ENCODE measurements at places on chromosomes 7 and 10.
A peak's percentile ranks its signal among the peaks of the same experiment; 100 is the strongest.

- peak; percentile 25 for DNase-seq
These were observed 108.0 kb downstream of the SDK1 start for GRCh38 chr7:3408814-3409595.

DNA sequence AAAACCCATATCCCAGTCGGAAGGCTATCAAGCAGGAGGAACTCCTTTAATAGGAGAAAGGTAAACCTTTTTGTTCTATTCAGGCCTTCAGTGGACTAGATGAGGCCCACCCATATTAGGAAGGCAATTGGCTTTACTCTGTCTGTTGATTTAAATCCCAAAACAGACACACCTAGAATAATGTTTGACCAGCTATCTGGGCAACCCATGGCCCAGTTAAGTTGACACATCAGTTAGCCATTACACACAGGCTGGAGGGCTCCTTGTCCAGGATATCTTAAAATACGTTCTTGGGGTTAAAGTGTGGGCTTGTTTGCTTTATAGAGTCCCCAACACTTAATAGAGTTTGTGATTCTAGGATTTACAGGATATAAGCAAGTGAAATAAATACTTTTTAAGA is 339.0 kb upstream of the PRKCQ start:
- no peak for DNase-seq

GRCh38 chr7:156237614-156238013 is 403.0 kb upstream of the RNF32 start:
- DNase-seq = no peak

DNA sequence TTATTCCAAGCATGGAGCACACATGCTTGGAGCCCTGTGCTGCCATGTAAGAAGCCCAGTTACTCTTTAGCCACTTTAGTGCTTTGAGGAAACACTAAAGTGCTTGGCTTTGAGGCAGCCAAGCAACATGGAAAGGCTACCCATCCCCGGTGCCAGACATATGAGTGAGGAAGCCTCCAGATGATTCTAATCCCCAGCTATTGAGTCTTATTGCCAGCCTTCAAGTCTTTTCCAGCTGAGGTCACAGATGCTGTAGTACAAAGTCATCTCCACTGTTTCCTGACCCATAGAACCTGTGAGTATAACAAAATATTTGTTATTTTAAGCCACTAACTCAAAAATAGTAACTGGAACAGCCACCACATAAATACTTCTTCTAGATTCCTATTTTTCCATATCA is 91.4 kb upstream of the CYP26C1 start:
- no peak for DNase-seq

- no peak for DNase-seq
These were observed 75.5 kb upstream of the CAPZA2 start for GRCh38 chr7:116786791-116787443.

- no peak for DNase-seq
These were observed 13.1 kb upstream of the AUTS2 start for GRCh38 chr7:69585169-69585568.

- no peak for DNase-seq
These were observed 24.1 kb upstream of the C10orf71 start for GRCh38 chr10:49274886-49275285.

GRCh38 chr7:133572843-133573242 is 320.0 kb downstream of the EXOC4 start:
- DNase-seq = no peak

DNA sequence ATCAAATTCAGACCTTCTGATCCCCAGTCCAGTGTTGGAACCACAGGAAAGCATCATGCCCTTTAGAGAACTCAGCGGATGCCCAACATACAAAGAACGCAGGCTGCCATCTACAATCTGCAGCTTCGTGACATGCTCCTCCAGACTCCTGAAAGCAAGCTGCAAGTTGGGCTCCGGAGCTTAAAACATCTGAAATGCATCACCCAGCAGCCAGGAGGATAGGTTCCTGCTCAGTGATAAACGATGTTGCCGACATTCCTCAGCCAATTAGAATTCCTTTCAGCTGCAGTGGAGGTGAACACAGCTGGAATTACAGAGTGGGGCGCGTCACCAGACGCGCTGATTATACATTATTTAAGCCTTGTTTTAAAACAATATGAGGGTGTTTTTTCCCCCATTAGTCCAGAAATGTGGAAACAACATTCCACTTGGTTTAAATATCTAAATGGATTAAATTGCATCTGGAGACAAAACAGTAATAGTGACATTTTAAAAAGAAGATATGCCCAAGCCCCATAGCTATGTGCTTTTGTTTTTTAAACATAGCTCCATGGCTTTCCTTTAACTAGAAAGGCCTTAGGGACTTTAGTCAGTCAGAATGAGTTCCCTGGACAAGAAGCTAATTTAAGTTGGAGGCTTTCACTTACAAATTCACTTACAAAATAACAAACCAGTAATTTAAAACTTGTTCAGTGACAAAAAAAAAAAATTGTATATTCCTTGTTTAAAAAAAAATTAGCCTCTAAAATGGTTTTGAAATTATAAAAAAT is 6.3 kb downstream of the SMURF1 start:
- DNase-seq = no peak

GRCh38 chr10:14554491-14555205 is 220.0 kb downstream of the FAM107B start:
- DNase-seq = no peak

- no peak for DNase-seq
These were observed 125.6 kb upstream of the TNRC18 start for GRCh38 chr7:5549096-5549763.

DNA sequence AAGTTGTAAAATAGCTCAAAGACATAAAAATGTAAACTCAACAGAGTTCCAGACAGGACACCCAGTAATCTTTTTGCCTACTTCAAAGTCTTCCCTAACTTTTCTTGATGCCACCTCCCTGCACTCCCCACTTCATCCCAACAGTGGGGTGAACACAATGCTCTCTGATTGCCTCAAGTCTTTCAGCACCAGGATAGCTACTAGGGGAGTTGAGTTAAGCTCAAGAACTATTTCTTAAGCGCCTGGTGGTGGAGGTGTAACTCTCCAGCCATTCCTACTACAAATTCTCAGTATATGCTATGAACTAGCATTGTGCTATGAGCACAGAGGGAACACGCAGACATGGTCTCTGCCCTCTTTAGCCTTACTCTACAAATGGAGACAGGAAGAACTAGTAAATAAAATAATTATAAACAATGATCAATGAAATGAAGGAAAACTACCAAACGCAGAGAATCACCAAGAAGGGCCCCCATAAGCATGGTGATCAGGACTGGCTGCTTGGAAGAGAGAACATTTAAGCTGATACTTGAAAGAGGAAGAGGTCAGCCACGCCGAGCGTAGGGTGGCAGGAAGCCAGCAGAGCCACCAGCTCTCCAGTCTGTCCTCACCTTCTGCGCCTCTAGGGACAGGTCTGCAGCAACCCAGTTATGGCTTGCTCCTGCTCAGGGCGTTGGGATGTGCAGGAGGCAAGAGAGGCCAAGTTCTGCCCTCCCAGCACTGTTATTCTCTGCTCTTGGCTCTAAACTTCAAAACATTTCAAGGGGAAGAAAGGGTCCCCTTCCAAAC is 16.7 kb upstream of the FRA10AC1 start:
- DNase-seq = no peak

DNA sequence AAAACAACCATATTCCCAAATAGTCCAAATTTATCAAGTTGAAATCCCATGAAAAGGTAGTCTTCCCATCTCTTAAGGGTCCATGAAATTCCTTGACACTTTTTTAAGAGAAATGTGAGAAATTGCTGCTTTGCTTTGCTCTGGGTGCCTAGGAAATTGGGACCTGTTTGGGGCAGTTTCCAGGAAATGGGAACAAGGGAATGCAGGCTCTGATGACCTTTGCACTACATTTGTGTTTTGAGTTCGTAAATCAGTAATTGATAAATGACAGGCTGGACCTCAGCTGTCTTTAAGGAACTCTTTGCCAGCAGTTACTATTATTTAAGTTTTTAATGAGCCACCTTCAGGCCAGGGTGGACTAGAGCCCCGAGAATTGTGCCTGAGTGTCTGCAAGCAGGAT is 203.5 kb downstream of the LRMDA start:
- DNase-seq = no peak

DNA sequence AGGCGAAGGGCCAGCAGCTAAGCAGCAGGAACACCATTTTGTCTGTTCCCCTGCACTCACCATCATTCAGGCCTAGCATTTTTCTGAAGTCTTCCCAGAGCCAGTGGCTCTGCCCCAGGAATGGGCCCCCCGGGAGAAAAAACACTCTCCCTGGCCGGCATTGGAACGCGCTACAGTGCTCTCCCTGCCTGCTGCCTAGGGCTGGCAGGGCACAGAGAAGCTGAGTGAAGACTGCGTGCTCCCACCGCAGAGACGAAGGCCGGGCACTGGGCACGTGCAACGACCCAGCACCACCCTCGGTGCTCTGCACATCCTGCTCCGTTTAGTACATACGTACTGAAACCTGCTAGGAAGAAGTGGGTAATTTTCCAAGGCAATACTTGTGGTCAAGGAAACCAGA is 34.4 kb downstream of the HSPA12A start:
- DNase-seq = no peak

- no peak for DNase-seq
These were observed 405.0 kb upstream of the GALNT17 start for GRCh38 chr7:70726951-70727378.

- DNase-seq = no peak
These were observed 38.1 kb downstream of the COL13A1 start for GRCh38 chr10:69839696-69840345.

DNA sequence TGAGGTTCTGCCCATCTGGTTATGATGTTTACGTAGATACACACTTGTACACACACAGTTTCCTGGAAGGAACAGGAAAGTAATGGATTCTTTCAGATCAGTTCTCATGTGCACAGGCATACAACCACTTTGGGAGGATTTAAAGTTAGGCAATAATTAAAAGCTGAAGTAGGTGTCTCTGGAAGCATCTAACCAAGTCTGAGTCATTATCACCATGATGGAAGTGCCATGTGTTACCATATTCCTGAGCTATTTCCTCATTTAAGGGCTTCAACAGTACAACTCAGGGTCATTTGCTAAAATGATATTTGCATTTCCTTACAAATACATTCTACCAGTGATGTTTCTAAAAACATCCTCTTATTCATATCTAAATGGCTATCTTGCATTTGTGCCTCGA is 41.4 kb upstream of the BET1 start:
- no peak for DNase-seq

GRCh38 chr10:28343252-28343651 is 40.4 kb upstream of the MPP7 start:
- no peak for DNase-seq

DNA sequence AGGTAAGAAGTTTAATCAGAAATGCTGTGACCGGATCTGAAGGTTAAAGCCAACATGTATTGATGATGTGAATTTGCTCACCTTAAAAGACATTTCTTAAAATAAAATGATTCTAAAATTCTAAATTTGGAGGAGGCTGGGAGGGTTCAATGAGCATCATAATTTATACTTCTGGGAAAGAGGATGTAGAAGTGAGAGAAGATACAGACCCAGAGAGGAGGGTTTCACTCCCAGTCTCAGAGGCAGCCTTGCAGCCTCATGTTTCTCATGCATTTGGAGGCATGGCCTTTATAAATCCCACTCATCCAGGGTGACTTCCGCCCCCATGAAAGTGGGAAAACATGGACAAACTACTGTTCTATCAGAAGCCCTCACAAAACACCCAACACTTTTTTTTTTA is 305.6 kb upstream of the PITRM1 start:
- no peak for DNase-seq

- DNase-seq = no peak
These were observed 70.8 kb downstream of the HIP1 start for GRCh38 chr7:75667938-75668337.

- no peak for DNase-seq
These were observed 77.5 kb downstream of the SDK1 start for GRCh38 chr7:3378390-3379150.

DNA sequence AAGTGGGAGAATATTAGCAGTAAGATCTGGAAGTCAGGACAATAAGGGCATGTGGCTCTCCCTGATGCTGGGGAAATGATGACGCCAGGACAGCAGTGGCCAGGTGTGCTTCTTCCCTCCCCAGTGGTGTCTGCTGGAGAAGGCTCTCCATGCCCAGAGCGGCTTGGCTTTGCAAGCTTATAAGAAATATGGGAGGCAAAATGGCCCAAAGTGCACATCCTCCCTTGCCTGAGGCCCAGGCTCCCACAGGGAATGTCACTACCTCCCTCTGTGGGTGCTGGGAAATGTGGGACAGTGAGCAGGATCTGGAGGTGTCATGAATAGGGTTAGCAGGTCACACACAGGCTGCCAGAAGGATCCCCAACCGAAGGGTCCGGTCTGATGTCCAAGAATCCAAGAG is 17.1 kb upstream of the ZNF488 start:
- no peak for DNase-seq

- no peak for DNase-seq
These were observed at the start of gene CSGALNACT2 for GRCh38 chr10:43138021-43138756. TSS of gene CSGALNACT2 (plus strand) at chr10:43138445. CDS start at chr10:43155150, 16,705 bp downstream.

- DNase-seq = no peak
These were observed 59.1 kb upstream of the CALD1 start for GRCh38 chr7:134720091-134720935.

DNA sequence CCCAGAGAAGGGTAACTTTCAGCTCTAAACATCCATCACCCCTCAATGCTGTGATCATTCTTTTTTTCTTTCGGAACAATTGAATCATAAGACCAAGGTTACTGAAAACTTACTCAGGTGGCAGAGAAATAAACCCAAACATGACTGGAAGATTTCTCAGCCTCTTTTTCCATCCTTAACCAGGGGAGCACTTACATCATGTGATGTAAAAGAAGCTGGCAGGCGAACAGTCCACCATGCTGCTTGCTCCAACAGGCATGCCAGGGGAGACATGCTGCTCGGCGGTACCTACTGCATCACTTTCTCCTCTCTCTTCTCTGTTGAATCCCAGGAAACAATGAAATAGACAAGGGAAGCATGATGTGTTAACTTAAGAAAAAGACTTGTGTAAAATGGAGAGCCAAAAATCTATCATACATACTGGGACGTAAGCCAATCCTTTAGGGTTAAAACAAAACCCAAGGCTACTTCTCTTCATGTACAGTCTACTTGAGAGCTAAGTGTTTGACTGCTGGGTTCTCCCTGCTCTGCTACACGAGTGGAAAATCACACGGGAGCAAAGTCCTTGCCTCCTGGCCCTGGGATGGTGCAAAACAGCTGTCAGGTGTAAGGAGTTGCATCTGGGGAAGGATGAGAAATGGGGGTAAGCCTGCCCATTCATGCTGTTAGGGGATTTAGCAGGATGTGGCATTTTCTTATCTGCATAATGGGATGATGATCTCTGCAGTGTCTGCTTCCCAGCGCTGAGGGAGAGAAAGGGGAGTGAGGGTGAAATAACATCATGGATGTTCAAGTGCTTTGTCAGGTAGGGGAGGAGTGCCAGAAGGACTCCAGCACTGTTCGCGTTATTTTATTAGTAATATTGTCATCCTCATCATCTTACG is 64.3 kb upstream of the ZNF438 start:
- no peak for DNase-seq

GRCh38 chr10:24177636-24178035 is 31.3 kb upstream of the KIAA1217 start:
- DNase-seq = no peak

- DNase-seq = no peak
These were observed 249.3 kb upstream of the ZMIZ1 start for GRCh38 chr10:78819361-78820006.

DNA sequence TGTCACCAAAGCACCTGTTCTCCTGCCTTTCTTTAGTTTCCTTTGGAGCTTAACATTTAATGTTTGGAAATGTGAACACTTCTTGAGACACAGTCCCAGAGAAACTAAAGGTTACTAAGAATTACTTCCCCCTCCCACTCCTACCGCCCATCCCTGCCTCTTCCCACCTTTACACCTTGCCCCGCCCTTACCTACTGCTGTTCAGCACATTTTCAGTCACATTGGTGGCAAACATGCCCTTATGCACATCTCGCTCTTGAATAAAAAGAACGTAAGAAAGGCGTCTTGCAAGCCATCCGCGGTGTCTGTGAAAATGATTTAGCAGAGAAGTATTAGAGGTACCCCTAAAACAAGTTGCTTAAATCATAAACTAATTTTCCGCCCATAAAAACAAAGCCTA is 8.2 kb downstream of the GPAM start:
- DNase-seq = no peak

Data from NCI-H524 treated with DMSO at 0.1 percent for 48 hours (cell line).